Sciatic nerve (tissue), 2 donors: ENCODE measurements at places on chromosomes 6 and 20. TPM values are rescaled to one million over a fixed set of nuclear protein-coding genes. Genes with fewer than 3 reads are reported as not detected.

The BPIFB4 gene
- not detected for total RNA-seq

The NEDD9 gene
- total RNA-seq, result 55.4 TPM

The HAO1 gene
- total RNA-seq, result not detected

The C6orf52 gene
- 1.1 TPM for total RNA-seq

The MOXD1 gene
- 14.2 TPM for total RNA-seq

The XKR7 gene
- not detected for total RNA-seq

The PPIL6 gene
- total RNA-seq, result 7.1 TPM

The COL19A1 gene
- total RNA-seq, result 0.98 TPM

The COX4I2 gene
- total RNA-seq, result 8.3 TPM

The TREML2 gene
- 0.58 TPM for total RNA-seq

The PRL gene
- 0.36 TPM for total RNA-seq

The PLA2G7 gene
- total RNA-seq, result 5.9 TPM

The TGM6 gene
- not detected for total RNA-seq

The PRSS35 gene
- total RNA-seq, result 3.2 TPM

The CNKSR3 gene
- total RNA-seq, result 22.2 TPM

The PCSK2 gene
- 18.3 TPM for total RNA-seq

The HLA-DQA2 gene
- 10.2 TPM for total RNA-seq

The WFDC10A gene
- total RNA-seq, result not detected

The OPN5 gene
- not detected for total RNA-seq

The RBPJL gene
- not detected for total RNA-seq

The BFSP1 gene
- 0.98 TPM for total RNA-seq

The SLC32A1 gene
- total RNA-seq, result not detected

The DEFB132 gene
- not detected for total RNA-seq

The APOM gene
- total RNA-seq, result 0.53 TPM

The NR2E1 gene
- not detected for total RNA-seq

The SLC35F1 gene
- 24.6 TPM for total RNA-seq

The HSPA1L gene
- total RNA-seq, result 2.8 TPM

The TCP11 gene
- total RNA-seq, result not detected

The SYCP2 gene
- total RNA-seq, result 6.7 TPM

The ME1 gene
- total RNA-seq, result 30.5 TPM

The TMEM244 gene
- total RNA-seq, result not detected

The AKAP12 gene
- total RNA-seq, result 142 TPM

The TUBB1 gene
- total RNA-seq, result 1.0 TPM

The HTR1E gene
- total RNA-seq, result not detected

The DNAAF9 gene
- 35.0 TPM for total RNA-seq

The LPA gene
- 0.36 TPM for total RNA-seq

The HEY2 gene
- 4.3 TPM for total RNA-seq

The WFDC10B gene
- total RNA-seq, result not detected

The SNRNP48 gene
- 14.6 TPM for total RNA-seq

The EGFL8 gene
- 312 TPM for total RNA-seq

The RIN2 gene
- total RNA-seq, result 94.9 TPM

The SCGN gene
- not detected for total RNA-seq

The CD93 gene
- 81.0 TPM for total RNA-seq

The KIAA0408 gene
- 45.3 TPM for total RNA-seq

The OR2H1 gene
- not detected for total RNA-seq

The ISM1 gene
- total RNA-seq, result 24.1 TPM

The OXT gene
- total RNA-seq, result not detected

The ARMC12 gene
- 0.80 TPM for total RNA-seq

The CCN5 gene
- total RNA-seq, result 147 TPM

The EPPIN gene
- total RNA-seq, result not detected

The DPPA5 gene
- total RNA-seq, result not detected

The ALDH5A1 gene
- total RNA-seq, result 19.3 TPM

The CALHM6 gene
- total RNA-seq, result 5.5 TPM

The VSX1 gene
- not detected for total RNA-seq

The SAMD10 gene
- total RNA-seq, result 2.9 TPM

The GCNT2 gene
- total RNA-seq, result 2.6 TPM

The PKIB gene
- total RNA-seq, result 2.2 TPM

The IL17F gene
- total RNA-seq, result not detected

The SLC22A23 gene
- 10.3 TPM for total RNA-seq

The KHDC1L gene
- not detected for total RNA-seq
